Hindlimb muscle (tissue), 1 donor: ENCODE measurements at places on chromosomes 2 and 18.

DNA sequence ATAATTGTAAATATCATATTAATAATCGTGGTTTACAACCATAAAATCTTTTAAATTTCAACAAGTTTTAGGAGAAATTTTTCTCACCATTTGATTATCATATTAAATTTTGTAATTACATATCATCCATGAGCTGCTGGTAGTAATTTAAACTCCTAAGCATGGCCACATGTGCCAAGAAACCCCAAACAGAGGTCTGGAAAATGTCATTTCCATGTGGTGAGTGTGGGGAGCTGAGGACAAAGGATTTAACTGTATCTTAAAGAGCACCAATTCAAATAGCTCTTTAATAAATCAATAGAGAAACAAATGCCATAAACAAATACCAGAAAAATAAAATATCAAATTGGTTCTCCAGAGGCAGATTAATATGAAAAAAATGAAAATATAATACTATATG lies 26.3 kb downstream of the PSME4 start:
- DNase-seq: no peak

- DNase-seq: no peak
Measured at GRCh38 chr2:184523732-184524131, 74.6 kb upstream of the ZNF804A start.

- no peak for DNase-seq
Measured at GRCh38 chr2:62654423-62654791, 51.1 kb upstream of the EHBP1 start.

GRCh38 chr2:95722131-95722697 lies 130.4 kb downstream of the TRIM43 start:
- no peak for DNase-seq

- no peak for DNase-seq
Measured at GRCh38 chr18:13871701-13872100, 43.6 kb downstream of the MC2R start.

DNA sequence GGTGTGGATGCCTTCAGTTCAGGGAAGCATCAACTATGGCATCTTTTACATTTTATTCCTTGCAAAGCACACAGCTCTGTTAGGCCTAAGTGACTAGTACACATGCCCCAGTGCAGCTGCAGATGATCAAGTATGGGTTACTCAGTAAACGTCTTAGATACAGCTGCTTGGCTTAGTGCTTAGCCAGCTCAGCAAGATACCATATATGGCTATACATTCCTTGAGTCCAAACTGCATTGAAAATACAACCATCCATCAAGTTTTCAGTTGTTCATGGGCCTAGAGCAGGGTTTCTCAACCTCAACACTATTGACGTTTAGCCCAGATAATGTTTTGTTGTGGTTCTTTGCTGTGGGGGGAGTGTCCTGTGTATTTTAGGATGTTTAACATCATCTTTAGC lies 769.9 kb downstream of the TSN start:
- DNase-seq: peak; percentile 38

GRCh38 chr18:49678440-49678839 lies 116.6 kb downstream of the LIPG start:
- no peak for DNase-seq

DNA sequence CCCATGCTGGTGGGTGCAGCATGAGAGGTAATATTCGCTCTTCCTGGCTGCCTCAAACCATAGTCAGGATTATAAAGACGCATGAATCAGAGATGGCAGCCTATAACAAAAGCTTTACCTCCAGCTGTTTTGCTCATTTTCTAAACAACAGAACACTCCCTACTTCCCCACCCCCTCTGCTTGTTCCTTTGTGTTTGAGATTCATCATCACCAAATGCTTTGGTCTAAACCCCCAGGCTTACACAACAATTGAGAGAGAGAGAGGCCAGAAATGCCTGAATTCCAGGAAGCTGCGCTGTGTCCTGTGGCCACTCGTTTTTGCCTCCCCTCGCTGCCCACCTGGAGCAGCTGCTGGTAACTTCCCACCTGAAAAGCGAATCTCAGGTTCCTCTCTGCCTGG lies 78.8 kb upstream of the CAPN13 start:
- DNase-seq: no peak

GRCh38 chr2:182740701-182741100 lies 24.6 kb downstream of the DNAJC10 start:
- no peak for DNase-seq

GRCh38 chr2:39433586-39434195 lies 3.4 kb downstream of the MAP4K3 start:
- DNase-seq: no peak

DNA sequence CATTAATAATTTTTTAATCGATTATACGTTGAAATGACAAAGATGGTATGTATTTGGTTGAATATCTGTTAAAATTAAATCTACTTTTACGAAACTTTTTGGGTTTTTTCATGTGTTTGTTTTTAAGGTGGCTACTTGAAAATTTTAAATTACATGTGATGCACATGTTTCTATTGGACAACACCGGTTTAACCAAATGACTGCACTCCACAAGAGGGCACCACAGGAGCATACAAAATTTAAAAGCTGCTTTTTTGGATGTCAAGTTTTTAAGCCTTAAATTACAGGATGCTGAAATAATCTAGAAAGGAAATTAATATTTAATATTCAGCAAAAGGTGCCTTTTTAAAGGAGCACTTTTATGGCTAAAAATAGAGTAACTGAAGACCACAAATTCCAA lies 98.7 kb downstream of the ACVR1 start:
- DNase-seq: peak; percentile 50

- DNase-seq: no peak
Measured at GRCh38 chr18:28792404-28793086, 615.6 kb upstream of the CDH2 start.

DNA sequence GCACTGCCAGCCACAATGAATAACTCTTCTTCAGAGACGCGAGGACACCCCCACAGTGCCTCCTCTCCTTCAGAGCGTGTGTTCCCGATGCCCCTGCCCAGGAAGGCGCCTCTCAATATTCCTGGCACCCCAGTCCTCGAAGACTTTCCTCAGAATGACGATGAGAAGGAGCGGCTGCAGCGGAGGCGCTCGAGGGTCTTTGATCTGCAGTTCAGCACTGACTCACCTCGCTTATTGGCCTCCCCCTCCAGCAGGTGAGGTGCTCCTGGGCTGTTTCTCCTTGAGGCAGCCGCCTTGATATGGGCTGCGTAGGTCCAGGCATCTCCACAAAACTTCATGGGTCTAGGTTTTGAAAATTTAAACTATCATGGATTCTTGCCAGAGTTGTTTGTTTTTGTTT lies 6.1 kb downstream of the NCAPH start:
- DNase-seq: no peak

DNA sequence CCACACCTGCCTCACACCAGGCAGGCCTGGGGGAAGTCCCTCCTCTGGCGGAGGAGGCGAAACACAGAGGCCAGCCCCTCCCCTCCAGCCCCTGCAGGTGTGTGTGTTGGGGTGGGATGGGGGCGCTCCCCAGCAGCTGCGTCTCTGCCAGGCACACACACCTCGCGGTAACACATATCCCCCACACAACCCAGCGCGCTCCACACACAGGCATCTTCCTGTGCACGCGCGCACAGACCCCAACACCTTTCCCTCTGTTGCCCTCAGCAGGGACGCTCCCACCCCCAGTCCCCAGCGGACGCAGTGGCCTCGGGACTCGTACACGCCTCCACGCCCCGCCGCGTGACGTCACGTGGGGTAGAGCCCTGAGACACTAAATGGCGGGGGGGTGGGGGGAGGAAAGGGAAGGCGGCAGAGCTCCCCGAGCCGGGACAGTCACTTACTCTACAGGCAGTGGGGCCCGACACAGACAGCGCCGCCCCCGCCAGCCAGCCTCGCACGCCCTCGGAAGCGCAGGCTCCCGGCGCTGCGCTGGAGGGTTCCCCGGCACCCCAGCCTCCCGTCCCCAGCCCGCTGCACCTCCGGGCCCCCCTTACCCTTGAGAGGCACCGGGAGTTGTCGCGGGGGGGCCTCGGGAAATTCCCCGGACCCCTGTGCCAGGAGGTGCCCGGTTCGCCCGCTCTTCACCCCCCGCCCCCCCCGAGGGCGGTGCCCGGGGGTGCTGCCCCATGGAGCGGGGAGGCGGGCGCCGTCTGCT lies at the start of gene WNT10A:
WNT10A (plus strand) TSS at position 751 of the 757 bp plus-strand sequence. CDS start 144 bp downstream, outside the sequence.
- DNase-seq: no peak

DNA sequence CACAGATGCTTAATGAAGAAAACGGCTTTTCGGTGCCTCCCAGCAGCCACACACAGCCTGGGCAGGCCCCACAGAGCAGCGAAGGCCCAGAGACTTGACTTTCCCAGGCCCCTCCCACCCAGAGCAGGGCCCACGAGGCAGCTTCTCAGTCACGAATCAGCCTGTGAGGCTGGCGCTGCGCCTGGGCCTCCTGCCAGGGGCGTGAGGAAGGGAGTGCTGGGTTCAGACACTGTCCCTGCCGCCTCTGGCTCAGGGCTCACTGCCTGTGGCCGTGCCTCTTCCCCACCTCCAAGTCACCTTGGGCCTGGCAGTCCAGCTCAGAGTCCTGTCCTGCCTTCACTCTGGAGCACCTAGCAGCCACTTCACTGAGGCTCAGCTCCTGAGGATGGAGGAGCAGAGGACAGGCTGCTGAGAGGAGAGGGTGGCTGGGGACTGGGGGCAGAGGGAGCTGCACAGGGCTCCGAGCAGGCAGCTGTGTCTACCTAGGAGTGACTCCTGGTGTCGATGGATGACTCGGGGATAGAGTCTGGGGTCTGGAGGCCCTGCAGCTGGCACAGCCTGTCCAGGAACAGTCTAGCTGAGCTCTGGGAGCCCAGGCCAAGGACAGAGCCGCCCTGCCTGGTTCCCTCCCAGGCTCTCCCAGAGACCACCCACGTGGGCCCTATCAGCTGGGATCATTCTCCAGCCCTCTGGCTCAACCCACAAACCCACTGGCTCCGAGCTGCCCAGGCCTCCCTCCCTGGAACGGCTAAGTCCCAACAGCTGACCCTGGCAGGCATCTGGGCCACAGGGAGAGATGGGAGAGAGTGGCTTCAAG lies 36.4 kb upstream of the FOSL2 start:
- DNase-seq: peak; percentile 85

GRCh38 chr2:105924271-105924670 lies 179.6 kb downstream of the NCK2 start:
- no peak for DNase-seq

DNA sequence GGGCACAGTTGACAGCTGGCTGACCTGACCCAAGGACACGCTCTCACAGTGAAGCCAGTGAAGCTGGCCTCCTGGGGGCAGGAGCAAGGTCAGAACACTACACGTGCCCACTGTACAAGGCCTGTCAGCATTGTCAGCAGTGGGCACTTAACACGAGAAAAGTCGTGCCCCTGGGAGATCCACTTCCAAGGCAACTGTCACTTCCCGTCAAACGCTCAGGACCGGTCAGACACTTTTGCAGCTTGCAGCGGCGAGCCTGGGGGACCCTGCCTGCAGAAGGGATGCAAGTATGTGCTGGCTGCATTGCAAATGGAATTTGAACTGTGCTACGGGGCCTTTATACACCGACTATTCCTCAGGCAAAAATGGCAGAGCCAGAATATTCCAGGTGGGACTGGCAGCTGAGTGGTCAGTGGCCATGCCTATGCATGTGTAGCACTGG lies 176.2 kb downstream of the BCL2 start:
- DNase-seq: no peak

- peak; percentile 59 for DNase-seq
Measured at GRCh38 chr2:64990876-64991275, 1.7 kb downstream of the SLC1A4 start.

GRCh38 chr2:239009589-239009961 lies 161.7 kb downstream of the TWIST2 start:
- no peak for DNase-seq

GRCh38 chr2:173963323-173963816 lies 1.8 kb downstream of the SP3 start:
- DNase-seq: peak; percentile 78

- no peak for DNase-seq
Measured at GRCh38 chr2:117323331-117323730, 491.2 kb upstream of the DDX18 start.

DNA sequence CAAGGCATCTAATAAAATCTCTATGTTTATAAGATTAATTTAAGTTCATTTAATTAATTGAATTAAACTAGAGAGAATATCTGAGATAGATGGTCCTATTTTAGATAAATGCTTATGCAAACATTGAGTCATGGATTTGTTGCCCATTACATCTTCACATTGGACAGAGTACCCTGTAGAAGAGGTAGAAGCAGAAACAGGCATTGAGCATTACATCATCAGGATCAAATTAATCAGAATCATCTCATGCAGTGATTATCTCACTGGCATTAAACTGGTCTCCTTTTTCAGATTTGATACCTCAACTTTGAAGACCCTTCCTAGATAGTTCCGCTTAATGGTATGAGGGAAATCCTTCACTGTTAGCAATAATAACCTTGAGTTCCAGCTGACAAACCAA lies 469.6 kb upstream of the VRK2 start:
- no peak for DNase-seq

- no peak for DNase-seq
Measured at GRCh38 chr2:75233965-75234364, 34.6 kb upstream of the TACR1 start.

GRCh38 chr2:30257266-30258214 lies 26.2 kb downstream of the LBH start:
- no peak for DNase-seq

GRCh38 chr18:34999756-35000289 lies 41.4 kb upstream of the MAPRE2 start:
- DNase-seq: peak; percentile 78

GRCh38 chr2:204021290-204022081 lies 84.9 kb downstream of the ICOS start:
- no peak for DNase-seq

GRCh38 chr2:38572167-38572566 lies 30.6 kb downstream of the HNRNPLL start:
- DNase-seq: no peak

DNA sequence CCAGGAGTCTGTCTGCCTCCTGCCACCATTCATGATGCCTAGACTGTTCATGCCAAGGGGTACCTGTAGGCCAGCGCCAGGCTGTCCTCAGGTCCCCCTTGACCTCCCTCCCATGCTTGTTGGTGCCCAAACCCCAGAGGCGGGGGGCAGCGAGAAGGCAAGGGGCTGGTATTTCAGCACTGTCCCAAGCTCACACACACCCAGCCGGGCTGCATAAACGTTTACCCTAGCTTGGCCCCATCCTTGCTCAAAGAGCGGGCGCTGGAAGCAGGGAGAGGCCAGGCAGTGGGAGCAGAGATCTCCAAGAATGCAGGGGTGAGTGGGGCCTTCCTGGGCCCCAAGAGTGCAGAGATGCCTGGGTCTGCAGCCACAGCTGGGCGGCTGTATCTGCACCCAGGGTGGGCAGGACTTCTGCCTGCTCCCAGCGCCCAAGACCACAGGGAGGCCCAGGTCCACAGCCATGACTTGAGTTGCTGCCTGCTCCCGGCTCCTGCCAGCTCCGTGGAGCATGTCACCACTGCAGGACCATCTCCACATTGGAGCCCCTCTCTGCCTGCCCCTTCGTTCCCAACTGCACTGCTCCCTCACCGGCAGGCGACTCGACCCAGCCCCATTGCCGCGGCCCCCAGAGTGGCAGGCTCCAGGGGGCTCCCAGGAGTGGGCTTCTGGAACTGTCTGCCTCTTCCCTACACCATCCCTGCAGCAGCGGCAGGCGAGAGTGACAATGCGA lies 616.6 kb downstream of the METTL4 start:
- DNase-seq: no peak

GRCh38 chr2:233542507-233542906 lies 24.1 kb downstream of the USP40 start:
- DNase-seq: no peak
